ENCODE measurements at places on chromosomes 13 and 19. TPM values are rescaled to one million over a fixed set of nuclear protein-coding genes. Genes with fewer than 3 reads are reported as not detected.

ERICH4 gene
- total RNA-seq: not detected

TMPRSS9 gene
- not detected for total RNA-seq

DNA sequence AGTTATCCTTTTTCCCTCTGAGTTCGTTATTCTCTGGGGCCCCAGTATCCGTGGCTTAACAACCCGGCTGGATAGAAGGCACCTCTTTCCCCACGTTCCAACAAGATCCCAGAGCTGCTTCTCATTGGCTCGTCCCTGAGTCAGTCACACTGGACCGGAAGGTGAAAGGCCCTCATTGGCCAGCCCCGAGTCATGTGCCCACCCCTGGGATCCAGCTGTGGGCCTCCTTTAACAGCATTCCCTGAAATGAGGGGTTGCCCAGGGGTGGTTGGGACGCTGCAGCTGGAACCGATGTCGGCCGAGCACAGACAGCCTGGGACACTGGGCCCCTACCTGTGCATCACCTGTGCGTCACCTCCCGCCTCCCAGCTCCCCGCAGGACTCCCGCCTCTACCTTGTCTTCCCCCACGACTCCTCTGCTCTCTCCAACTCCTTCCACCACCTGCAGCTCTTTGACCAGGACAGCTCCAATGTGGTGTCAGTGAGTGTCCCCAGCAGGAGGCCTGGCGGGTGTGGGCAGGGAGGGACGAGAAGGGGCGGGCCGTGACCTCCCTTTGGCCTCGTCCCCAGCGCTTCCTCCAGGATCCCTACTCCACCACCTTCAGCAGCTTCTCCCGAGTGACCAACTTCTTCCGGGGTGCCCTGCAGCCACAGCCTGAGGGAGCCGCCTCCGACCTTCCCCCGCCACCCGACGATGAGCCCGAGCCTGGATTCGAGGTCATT, 4.3 kb downstream of the TBC1D17 start:
- no peak for DNase-seq

GRCh38 chr13:88153353-88153752, 482.2 kb downstream of the SLITRK5 start:
- DNase-seq: no peak

GRCh38 chr13:32415019-32415418, 12.9 kb downstream of the N4BP2L1 start:
- DNase-seq: peak; percentile 8

All from fibroblast of the aortic adventitia (primary cell).